ENCODE measurements at places on chromosomes 7 and 10. TPM values are rescaled to one million over a fixed set of nuclear protein-coding genes. Genes with fewer than 3 reads are reported as not detected.

LMBR1 gene
- 9.5 TPM for polyA plus RNA-seq

- H3K4me1 ChIP-seq: peaks cover 3% of the 10 kb centered on the region
- H3K4me3 ChIP-seq: no peak overlapping the region
- no peak for DNase-seq
- H3K36me3 ChIP-seq: no peaks in the 10 kb centered on the region
- H3K27ac ChIP-seq: no peak overlapping the region
- no peaks in the 10 kb centered on the region for H3K27me3 ChIP-seq
These were observed 177.0 kb downstream of the REEP3 start for GRCh38 chr10:63697956-63698786.

CYP2C18 gene
- polyA plus RNA-seq: 5.9 TPM

DNA sequence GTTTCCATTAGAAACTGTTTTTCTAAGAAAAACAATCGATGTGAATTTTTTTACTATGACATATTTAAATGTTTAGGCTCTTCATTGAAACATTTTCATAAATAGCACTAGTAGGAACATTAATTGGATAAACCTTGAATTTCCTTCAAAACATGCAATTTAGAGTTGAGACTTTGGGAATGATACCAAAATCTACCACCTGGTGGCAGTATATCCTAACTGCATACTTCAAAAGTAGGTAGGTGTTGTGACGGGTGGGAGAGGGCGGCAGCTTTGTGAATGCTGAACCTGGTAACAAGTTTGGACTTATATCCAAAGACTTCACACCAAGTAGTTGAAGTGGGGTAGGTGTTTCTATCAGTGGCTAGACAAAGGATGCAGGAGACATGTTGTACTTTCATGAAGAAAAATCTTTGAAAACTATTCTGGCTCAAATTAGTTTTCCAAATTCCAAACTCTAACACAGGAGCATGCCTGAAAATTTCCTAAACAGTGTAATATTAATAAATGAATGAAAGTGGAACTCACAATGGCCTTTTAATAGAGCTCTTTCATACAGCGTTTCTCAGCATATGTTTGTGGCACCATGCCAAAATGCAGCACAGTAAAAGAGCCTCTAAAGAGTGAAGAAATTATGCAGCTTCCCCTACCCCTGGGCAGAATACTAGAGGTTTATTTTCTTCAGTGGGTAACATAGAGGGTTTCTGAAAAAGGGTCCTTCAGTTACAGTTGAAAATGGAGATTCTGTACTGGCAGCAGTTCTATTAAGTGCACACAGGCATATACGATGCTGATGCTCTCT is 201.0 kb upstream of the TPK1 start:
- no peak overlapping the region for H3K4me3 ChIP-seq
- no peak for DNase-seq
- no peaks in the 10 kb centered on the region for H3K4me1 ChIP-seq
- H3K36me3 ChIP-seq: no peaks in the 10 kb centered on the region

SSC4D gene
- polyA plus RNA-seq: 0.13 TPM

DNA sequence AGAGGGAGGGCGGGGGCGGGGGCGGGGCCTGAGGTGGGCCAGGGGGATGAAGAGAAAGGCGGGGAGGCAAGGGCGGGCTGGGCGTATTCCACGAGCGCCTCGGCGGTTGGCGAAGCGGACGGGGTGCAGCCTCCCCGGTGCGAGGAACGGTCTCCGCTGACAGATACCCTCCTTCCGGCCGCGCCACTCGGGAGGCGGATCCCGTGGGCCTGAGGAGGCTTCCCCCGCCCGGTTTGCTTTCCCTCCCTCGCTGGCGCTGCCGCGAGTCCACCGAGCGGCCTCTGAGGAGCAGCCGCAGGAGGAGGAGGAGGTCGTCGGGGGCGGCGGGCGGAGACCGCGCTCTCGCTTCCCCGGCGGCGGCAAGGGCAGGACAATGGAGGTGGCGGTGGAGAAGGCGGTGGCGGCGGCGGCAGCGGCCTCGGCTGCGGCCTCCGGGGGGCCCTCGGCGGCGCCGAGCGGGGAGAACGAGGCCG is at the start of gene TRIM24:
Gene TRIM24 (plus strand): TSS at position 84 of the 473 bp plus-strand sequence. CDS start 290 bp downstream, at position 374.
- H3K27me3 ChIP-seq: no peaks in the 10 kb centered on the region
- peak; percentile 97 for DNase-seq
- H3K4me1 ChIP-seq: peaks cover 3% of the 10 kb centered on the region
- peak within 1 kb of the TSS; percentile 90 for H3K4me3 ChIP-seq

EGFR gene
- 11.3 TPM for polyA plus RNA-seq

GRCh38 chr7:107396990-107397389 is 72.9 kb upstream of the GPR22 start:
- H3K4me1 ChIP-seq: peaks cover 4% of the 10 kb centered on the region
- no peaks in the 10 kb centered on the region for H3K36me3 ChIP-seq
- H3K27me3 ChIP-seq: no peaks in the 10 kb centered on the region
- H3K27ac ChIP-seq: no peak overlapping the region
- DNase-seq: no peak
- no peak overlapping the region for H3K4me3 ChIP-seq

GPR37 gene
- polyA plus RNA-seq: 0.31 TPM

- H3K27ac ChIP-seq: no peak overlapping the region
- no peaks in the 10 kb centered on the region for H3K4me1 ChIP-seq
- H3K36me3 ChIP-seq: no peaks in the 10 kb centered on the region
- no peak for DNase-seq
These were observed 11.9 kb upstream of the ABCC2 start for GRCh38 chr10:99770408-99771045.

- no peaks in the 10 kb centered on the region for H3K27me3 ChIP-seq
- no peak overlapping the region for H3K27ac ChIP-seq
- no peaks in the 10 kb centered on the region for H3K36me3 ChIP-seq
- no peaks in the 10 kb centered on the region for H3K4me1 ChIP-seq
- H3K4me3 ChIP-seq: no peak overlapping the region
- no peak for DNase-seq
These were observed 992.2 kb downstream of the PCDH15 start for GRCh38 chr10:53808677-53809372.

C1GALT1 gene
- 5.0 TPM for polyA plus RNA-seq

GRCh38 chr10:71504570-71504969 is 107.8 kb downstream of the CDH23 start:
- no peaks in the 10 kb centered on the region for H3K36me3 ChIP-seq
- no peak overlapping the region for H3K27ac ChIP-seq
- H3K27me3 ChIP-seq: no peaks in the 10 kb centered on the region

DNA sequence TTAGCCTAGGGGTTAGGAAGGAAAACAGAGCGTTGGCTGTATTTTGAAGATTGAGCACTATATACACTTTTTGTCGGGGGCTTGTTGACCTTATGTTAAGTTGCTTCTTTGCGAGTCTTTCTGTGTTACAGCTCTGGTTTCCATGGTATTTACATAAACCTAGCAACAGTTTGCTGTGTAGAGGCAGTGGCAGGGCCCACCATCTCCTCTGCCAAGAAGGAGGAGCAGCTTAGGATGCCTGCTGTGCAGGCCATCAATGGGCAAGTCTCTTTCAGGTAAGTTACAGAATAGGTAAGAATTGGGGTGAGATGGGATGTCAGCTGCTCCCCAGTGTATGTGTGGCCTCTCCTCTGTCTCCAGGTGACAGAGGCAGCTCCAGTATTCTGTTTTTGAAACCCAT is 485.5 kb downstream of the LRMDA start:
- H3K27ac ChIP-seq: no peak overlapping the region
- no peaks in the 10 kb centered on the region for H3K27me3 ChIP-seq
- DNase-seq: no peak
- no peaks in the 10 kb centered on the region for H3K4me1 ChIP-seq
- no peaks in the 10 kb centered on the region for H3K36me3 ChIP-seq
- H3K4me3 ChIP-seq: no peak overlapping the region

DNA sequence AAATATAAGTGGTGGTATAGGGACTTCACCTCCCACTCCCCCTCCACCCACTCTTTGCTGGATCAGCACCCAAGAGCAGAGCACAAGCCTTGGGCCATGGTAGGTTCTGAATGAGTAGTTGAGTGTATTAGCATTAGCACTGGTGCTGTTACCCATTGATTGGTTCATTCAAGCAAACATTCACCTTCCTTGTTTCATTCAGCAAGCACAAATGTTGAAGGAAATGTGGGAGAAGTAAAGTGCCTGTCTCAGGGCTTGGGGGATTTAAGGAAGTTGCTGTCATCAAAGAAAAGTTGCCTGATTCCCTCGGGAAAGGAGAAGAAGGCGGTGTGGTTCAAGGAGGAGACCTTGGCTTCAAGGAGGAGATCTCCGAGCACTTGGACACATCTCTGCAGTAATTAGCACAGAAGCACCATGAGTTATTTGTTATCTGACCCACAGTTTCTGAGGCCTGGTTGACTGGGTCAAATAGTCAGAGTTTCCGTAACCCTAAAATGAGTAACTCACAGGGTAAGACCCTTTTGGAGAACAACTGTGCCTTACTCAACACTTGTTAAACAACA is 17.3 kb downstream of the IL2RA start:
- no peak for DNase-seq
- no peaks in the 10 kb centered on the region for H3K36me3 ChIP-seq
- H3K27me3 ChIP-seq: no peaks in the 10 kb centered on the region
- H3K4me1 ChIP-seq: no peaks in the 10 kb centered on the region
- H3K27ac ChIP-seq: no peak overlapping the region

- H3K27ac ChIP-seq: no peak overlapping the region
- no peaks in the 10 kb centered on the region for H3K27me3 ChIP-seq
- H3K36me3 ChIP-seq: no peaks in the 10 kb centered on the region
- no peak for DNase-seq
- no peaks in the 10 kb centered on the region for H3K4me1 ChIP-seq
These were observed 102.6 kb upstream of the HABP2 start for GRCh38 chr10:113450046-113450804.

- no peaks in the 10 kb centered on the region for H3K27me3 ChIP-seq
- H3K4me3 ChIP-seq: no peak overlapping the region
- peak; percentile 81 for DNase-seq
- no peaks in the 10 kb centered on the region for H3K36me3 ChIP-seq
- H3K4me1 ChIP-seq: peaks cover 4% of the 10 kb centered on the region
- H3K27ac ChIP-seq: no peak overlapping the region
These were observed 123.9 kb downstream of the TNS3 start for GRCh38 chr7:47458057-47458456.

SLC26A5 gene
- polyA plus RNA-seq: not detected

- no peak for DNase-seq
- H3K27ac ChIP-seq: no peak overlapping the region
- H3K27me3 ChIP-seq: no peaks in the 10 kb centered on the region
These were observed 11.7 kb upstream of the VPS41 start for GRCh38 chr7:38920731-38921130.

DNA sequence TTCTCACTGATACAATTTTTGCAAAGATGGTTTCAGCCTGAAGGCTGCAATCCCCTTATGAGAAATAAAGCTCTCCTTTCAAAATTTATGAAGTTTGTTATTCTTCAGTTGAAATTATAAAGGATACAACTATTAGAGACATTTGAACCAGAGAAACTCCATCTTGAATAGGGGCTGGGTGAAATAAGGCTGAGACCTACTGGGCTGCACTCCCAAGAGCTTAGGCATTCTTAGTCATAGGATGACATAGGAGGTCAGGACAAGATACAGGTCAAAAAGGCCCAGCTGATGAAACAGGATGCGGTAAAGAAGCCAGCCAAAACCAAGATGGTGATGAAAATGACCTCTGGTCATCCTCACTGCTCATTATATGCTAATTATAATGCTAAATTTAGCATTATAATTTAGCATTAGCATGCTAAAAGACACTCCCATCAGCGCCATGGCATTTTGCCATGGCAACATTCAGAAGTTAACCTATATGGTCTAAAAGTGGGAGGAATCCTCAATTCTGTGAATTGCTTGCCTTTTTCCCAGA is 22.4 kb upstream of the IFIT1B start:
- no peaks in the 10 kb centered on the region for H3K27me3 ChIP-seq
- DNase-seq: no peak
- H3K36me3 ChIP-seq: no peaks in the 10 kb centered on the region
- no peak overlapping the region for H3K27ac ChIP-seq
- H3K4me3 ChIP-seq: no peak overlapping the region

GPRIN2 gene
- 4.0 TPM for polyA plus RNA-seq

TNS3 gene
- polyA plus RNA-seq: 56.1 TPM

DNA sequence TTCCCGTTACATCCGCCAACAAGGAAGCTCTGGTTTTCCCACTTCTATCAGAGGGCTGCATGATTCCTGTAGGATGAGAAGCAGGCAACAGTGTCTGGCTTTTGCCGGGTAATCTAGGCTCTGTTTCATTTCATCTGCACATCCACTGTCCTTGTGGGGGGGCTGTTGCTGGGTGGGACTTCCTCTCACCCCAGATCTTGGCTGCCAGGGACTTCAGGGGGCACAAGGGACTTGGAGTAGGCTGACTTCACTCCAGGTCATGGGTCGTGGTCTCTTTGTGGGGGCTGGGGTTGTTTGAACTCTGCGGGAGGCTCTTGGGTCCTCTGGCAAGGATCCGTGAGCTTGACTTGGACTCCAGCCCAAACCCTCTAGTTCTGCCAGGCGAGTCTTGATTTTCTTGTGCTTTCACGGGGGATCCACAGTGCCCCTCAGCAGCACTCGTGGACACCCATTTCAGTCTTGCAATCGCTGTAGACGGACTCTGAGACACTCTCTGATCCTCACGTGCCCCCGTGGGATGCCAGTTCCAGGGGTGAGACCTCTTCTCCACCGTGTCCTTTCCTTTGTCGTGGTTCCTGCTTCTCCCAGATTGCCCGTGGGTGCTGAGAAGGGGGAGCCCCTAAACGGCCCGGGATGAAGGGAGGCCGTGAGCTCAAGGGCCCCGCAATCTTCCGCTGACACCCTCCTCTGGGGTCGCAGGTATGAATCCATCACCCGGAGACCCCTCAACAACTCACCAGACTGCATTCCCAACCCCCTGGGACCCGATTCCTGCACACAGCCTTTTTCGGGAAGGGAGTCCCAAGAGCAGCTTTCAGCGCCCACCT is 21.4 kb upstream of the ZNF273 start:
- H3K27ac ChIP-seq: no peak overlapping the region
- no peaks in the 10 kb centered on the region for H3K36me3 ChIP-seq
- no peak overlapping the region for H3K4me3 ChIP-seq

GRCh38 chr10:117797296-117797695 is 249.4 kb downstream of the RAB11FIP2 start:
- H3K27me3 ChIP-seq: no peaks in the 10 kb centered on the region
- H3K4me3 ChIP-seq: no peak overlapping the region
- no peak overlapping the region for H3K27ac ChIP-seq
- H3K36me3 ChIP-seq: no peaks in the 10 kb centered on the region
- no peaks in the 10 kb centered on the region for H3K4me1 ChIP-seq

TEX47 gene
- not detected for polyA plus RNA-seq

LRRC18 gene
- not detected for polyA plus RNA-seq

GRCh38 chr10:99328579-99329303 is 415 bp upstream of the CNNM1 start:
- no peaks in the 10 kb centered on the region for H3K4me1 ChIP-seq
- H3K27ac ChIP-seq: no peak overlapping the region
- no peak overlapping the region for H3K4me3 ChIP-seq
- H3K36me3 ChIP-seq: no peaks in the 10 kb centered on the region
- DNase-seq: no peak

DNA sequence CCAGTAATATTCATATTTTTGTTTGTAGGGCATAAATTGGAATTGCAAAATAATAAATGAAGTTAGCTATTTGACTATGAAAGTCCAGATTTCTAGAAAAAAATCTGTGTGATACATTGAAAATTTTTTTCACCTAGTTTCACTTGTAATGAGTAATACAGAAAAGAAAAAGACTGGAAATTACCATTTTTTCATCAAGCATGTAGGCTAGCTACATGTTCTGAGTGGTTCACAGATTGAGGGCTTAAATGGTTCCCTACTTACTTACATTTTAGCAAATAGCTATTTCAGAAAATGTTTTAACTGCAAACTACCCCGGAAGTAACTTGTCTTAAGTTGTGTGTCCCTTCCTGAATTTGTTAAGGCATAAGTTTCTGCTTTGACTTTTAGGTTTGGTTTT is 396.0 kb downstream of the PHF14 start:
- H3K4me1 ChIP-seq: no peaks in the 10 kb centered on the region
- H3K27ac ChIP-seq: no peak overlapping the region
- DNase-seq: no peak
- no peaks in the 10 kb centered on the region for H3K36me3 ChIP-seq
- no peak overlapping the region for H3K4me3 ChIP-seq
- H3K27me3 ChIP-seq: no peaks in the 10 kb centered on the region

VSTM4 gene
- polyA plus RNA-seq: 8.0 TPM
